ENCODE measurements at places on chromosomes 4 and X.

- no peak for DNase-seq
These were observed 2.6 kb upstream of the IL13RA1 start for GRCh38 chrX:118724775-118725174.

DNA sequence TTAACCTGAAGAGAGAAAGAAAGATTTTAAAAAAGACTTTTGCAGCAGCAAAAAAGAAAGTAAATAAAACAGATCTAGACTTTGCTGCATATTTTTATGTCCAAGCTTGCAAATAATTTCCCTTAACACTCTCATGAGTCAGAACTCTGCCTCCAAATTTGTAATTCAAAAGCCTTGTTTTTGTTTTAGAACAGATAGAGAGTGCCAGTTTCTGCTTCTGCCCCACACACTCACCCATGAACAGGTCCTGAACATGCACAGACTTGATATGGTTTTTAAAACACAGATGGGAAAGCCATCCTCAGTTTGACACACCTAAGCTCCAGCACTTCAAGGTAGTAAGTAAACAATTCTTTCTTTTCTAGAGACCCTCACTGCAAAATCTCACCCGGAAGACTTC lies 39.7 kb upstream of the VCX3B start:
- no peak for DNase-seq

- DNase-seq: no peak
These were observed 455.4 kb downstream of the IL15 start for GRCh38 chr4:142091691-142092182.

DNA sequence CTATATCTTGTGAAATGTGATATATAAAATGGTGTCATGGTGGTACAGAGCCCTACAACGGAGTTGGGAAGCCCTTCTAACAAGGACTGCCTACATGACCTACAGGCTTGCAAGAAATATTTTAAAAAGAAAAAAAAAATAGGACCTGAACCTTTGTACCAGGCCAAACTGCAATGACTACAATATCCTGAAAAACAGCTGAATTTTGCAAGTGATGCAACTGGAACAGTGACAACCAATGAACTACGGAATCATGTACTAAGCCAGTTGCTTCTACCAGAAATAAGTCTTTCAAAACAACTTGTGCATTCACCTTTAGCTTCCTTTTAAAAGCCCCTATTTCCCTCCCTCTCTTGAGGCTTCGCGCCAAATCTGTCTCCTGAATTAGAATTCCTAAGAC lies 58.4 kb downstream of the PDGFC start:
- DNase-seq: no peak

GRCh38 chrX:47311932-47312774 lies 58.2 kb upstream of the ZNF157 start:
- DNase-seq: no peak

- no peak for DNase-seq
These were observed 368.7 kb downstream of the MID1IP1 start for GRCh38 chrX:39169976-39170375.

DNA sequence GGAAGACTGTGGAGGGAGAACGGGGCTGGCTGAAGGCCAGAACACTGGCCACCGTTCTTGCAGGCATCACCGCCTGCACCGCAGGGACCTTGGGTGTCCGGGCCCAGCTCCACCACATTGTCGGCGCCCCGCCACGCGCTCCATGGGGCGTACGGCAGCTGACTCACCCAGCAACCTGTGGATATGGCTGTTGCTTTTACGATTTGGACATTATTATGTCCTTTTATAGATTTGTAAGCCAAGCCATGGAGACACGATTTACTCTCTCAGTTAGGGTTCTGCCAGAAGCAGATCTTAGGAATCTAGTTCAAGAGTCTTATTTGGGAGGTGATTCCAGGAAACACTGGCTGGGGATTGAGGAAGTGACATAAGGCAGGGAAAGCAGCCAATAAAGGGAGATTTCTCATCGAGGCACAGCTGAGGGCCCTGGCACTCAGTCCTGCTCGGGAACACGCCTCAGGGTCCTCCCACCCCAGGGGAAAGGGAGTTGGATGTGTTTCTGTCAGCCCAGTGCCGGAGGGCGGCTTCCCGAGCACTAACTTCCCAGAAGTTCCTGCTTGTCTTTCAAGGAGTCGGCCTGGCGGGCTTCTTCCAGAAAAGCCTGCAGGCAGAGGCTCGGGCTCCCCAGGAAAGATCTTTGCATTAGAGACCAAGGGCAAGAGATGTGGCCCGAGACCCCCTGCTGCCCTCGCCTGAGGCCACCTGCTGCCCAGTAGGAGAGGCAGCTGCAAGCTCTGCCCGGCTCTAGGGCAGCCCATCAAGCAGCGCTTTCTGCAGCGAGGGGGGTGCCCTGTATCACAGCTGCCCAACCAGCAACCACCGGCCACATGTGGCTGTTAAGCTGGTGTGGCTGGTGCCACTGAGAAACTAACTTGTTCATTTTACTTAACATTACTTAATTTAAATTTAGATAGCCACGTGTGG lies 52.9 kb downstream of the CRMP1 start:
- no peak for DNase-seq

DNA sequence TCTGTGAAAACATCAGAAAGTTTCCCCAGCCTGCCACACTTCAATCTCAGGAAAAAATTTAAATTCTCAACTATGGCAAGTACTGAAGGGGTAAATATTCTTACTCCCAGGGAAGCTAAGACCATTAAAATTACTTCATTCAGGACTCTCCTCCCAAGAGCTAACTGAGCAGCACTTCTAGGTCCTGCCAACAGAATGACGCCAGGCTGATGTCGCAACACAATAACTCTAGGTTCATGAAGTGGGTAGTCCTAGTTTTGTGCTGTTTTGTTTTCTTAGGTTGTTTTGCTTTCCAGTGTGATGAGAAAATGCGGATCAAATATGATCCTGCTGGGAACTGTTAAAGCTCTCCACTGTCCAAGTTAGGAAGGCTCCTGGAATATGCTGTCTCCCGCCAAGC lies 180.0 kb downstream of the NKX6-1 start:
- DNase-seq: no peak

DNA sequence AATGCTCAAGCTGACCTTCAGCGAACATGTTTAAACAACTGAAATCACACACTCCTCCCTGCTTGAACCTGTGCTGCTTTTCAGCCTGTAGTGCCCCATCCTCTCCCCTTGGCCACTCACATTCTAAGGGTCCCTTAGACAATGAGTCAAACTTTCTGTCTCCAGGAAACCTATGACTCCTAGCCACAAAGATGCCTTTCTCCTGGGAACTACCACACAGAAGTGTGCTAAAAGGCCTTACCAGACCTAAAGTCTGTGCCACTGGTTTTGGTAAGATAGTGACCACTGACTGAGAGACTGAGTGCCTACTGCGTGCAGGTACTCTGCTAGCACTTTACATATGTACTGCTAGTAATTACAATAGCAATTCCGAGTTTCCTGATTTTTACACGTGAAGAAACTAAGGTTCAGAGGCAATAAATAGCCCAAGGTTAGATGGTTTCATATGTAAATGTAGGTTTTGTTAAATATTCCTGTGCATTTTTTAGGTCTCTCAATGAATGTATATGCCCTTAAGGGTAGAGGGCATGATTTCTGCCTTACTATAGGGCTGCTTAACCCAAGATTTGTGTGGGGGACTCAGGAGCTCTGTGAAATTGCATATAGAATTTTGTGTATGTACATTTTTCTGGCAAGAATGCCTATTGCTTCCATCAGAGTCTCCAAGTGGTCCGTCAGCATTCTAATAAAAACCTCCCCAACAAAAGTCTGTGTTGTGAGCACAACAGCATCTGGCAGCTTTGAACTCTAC lies 71.1 kb downstream of the NSG1 start:
- no peak for DNase-seq

DNA sequence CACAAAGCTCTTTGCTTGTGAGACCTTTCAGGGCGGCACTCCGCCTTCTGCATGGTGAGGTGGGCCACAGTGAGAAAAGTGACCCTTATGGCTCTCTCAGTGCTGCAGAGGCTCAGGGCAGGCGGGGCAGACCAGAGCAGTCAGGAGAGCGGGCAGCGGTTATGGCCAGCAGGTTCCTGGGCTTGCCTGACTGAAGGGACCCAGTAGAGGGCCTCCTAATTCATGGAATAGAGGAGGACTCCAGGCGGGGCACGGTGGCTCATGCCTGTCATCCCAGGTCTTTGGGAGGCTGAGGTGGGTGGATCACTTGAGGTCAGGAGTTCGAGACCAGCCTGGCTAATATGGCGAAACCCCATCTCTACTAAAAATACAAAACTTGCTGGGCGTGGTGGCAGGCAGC lies 91.4 kb downstream of the CLNK start:
- DNase-seq: no peak

DNA sequence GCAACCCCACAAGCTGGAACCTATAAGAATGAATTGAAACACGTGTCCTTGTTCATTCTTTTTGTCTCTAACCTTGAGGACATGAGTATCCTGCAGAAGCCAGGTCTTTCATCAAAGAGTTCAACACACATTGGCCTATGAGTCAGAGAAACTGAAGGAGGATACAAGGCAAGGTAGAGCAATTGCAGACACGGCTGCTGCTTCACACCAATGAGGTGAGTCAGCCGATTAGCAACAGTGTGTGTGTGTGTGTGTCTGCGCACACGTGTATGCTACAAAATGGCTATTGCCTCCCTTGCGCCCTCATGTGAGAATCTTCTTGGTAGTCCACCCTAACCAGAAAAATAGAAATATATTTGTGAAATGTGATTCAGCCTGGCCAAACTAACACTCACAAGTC lies 1477.7 kb upstream of the IGFBP7 start:
- no peak for DNase-seq

DNA sequence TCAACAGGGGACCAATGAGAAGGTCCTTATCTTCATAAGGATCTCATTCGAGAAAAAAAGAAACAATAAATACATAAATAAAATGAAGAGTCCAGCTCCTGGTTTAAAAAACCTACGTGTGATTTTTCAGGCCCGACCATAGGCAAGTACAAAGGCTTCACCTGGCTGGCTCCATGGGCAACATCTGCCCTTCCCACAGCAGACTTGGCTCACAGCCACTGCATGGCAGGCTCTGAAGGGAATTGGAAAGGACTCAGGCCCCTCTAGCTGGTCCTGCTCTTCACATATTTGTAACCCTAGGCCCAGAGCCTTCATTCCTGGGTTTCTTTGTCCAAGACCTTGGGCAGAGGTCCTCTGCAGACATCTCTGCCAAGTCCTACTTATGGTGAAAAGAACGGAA lies 228.1 kb downstream of the QDPR start:
- no peak for DNase-seq

Data from activated B cell treated with CpG ODN at 0.5 μM for 24 hours (primary cell).